ENCODE measurements at places on chromosomes 1 and 21. TPM values are rescaled to one million over a fixed set of nuclear protein-coding genes. Genes with fewer than 3 reads are reported as not detected.

DNA sequence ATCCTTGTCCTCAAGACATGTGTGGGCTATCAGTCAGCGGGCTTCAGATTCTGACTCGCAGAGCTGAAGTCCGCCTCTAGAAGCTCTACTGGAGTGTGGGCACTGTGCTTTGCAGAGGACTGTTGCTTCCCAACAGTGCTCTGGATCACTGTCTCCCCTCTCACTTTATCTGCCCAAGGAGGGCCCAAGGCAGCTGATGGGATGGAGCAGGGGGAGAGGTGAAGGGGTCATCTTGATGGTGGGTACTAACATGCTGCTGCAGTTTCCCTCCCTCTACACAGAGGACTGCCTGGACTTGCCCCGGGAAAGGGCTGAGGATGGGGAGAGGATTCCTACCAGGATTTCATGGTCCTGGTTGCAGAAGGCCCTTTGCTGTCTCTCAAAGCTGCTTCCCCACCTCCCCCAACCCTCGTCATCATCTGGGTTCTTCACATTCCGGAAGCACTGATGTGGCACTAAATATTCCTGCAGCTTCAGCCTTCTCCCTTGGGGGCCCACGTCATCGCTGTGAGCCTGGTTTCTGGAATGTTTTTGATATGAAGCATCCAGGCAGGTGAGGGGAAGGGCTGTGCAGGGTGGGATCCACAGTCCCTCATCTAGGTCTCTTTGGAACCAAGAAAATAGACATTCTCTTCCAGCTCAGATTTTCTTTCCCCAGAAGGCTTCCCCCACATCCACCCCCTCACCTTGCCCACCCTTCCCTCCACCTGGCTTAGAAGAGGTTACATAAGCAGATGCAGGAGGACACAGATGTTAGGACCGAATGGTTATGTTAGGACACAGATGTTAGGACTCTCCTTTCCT lies 23.2 kb downstream of the NUAK2 start:
- DNase-seq = no peak

- DNase-seq = no peak
Observed at GRCh38 chr21:46082963-46083790, 14.7 kb upstream of the COL6A2 start.

- DNase-seq = no peak
Observed at GRCh38 chr1:219325368-219325742, 151.7 kb downstream of the LYPLAL1 start.

GRCh38 chr21:36532769-36533467 lies 53.0 kb upstream of the CLDN14 start:
- DNase-seq = no peak

DNA sequence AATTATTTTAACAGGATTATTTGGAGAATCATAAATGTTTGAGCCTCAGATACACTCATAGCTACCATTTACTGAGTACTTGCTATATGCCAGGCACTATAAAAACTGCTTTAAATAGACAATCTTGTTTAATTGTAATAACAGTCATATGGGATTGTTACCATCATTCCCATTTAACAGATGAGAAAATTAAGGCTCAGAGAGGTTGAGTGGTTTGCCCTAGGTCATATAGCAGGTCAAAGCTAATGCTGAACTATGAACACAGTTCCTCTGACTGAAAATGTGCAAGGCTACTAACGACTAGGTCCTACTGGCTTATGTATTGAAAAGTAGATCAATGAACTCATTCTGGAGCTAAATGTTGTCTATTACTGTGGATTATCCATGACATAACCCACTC lies 63.4 kb downstream of the DDR2 start:
- DNase-seq = no peak

DNA sequence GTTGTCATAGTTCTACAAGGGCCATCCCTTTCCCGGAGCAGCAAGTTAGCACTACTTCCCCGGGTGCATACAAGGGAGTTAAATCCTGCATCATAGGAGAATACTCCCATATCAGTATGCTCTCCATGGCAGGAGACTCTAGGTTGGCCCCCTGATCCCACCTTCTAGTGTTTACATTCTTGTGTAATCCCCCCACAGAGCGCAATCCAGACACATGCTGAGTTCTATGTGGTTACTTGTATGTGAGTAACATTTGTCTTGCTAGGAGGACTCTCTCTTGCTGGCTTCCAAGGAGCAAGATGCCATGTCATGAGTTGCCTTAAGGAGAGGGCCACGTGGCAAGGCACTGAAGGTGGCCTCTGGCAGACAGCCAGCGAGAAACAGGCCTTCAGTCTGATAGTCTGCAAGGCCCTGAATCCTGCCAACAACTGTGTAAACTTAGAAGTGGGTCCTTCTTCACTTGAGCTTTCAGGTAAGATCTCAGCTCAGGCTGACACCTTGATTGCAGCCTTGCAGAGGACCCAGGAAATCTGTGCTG lies 155.3 kb downstream of the CDC7 start:
- no peak for DNase-seq

DNA sequence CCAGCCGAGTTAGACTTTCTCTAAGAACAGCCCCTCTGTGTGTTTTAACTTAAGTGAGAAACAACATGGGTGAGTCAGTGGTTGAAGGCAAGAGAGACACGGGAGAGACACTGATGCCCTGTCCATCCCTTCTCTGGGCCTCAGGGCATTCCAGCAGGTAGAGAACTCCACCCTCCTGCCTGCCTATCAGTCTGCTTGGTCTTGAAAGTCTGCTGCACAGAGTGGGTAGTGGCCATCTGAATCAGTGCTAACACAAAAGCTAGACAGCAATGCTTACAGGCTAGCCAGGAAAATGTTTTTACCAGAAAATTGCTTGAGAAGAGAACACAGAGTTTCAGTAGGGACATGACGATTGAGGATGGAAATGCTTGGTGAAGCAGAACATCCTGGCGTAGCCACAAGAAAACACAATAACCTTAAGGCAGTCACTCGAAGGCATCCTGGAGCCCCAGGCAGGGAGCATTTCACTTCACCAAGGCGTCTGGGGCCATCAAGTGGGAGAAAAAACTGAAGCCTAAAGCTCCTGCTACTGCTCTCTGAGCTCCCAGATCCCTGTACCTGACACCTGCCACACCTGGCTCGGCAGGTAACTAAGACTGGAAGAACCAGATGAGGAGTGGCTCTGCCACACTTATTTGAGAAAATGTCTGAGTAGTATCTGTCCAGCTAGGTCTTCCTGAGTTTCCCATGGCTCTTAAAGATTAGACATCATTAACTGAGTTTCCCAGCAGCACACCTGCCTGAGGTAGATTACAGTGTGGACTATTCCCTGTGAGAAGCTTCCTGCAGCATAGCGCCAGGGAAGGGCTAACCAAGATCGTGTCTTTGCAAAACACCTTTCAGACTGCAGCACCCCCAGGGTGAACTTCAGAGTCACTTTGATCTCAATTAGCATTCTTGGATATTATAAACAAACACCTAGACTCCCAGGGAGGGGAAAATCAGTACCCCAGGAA lies 18.1 kb upstream of the LBR start:
- DNase-seq = peak; percentile 68

- DNase-seq = peak; percentile 44
Observed at GRCh38 chr1:178684542-178685000, 40.5 kb upstream of the RALGPS2 start.

- DNase-seq = no peak
Observed at GRCh38 chr1:226003502-226004170, 4.5 kb upstream of the SDE2 start.

GRCh38 chr1:32406629-32407111 lies 12.4 kb upstream of the BSDC1 start:
- DNase-seq = no peak

- no peak for DNase-seq
Observed at GRCh38 chr21:44603911-44604310, 3.5 kb downstream of the KRTAP10-7 start.

- DNase-seq = no peak
Observed at GRCh38 chr1:62897788-62898187, 113.9 kb downstream of the ATG4C start.

- no peak for DNase-seq
Observed at GRCh38 chr1:10280439-10281350, 70.3 kb downstream of the KIF1B start.

DNA sequence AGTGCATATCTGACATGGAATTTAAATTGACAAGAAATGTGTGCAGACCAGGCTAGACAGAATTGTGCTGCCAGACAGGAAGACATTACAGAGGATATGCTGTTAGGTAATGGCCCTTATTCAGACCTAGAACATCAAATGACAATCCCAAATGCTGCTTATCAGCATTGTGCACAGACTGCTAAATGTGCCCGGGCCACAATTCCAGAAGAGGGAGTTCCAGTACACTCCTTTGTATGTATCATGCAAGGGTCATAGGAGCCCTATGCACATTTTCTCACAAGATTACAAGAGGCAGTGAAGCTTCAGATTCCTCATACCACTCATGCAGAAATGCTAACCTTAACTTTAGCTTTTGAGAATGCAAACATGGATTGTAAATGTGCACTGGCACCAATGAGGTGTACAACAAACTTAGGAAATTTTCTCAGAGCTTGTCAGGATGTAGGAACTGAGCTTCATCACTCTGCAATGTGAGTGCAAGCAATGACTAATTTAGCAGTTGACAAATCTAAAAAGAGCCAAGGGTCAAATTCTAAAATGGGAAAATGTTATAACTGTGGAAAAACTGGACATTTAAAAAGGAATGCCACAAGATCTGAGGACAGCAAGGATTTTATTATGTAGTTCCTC lies 273.5 kb downstream of the COL11A1 start:
- DNase-seq = no peak

DNA sequence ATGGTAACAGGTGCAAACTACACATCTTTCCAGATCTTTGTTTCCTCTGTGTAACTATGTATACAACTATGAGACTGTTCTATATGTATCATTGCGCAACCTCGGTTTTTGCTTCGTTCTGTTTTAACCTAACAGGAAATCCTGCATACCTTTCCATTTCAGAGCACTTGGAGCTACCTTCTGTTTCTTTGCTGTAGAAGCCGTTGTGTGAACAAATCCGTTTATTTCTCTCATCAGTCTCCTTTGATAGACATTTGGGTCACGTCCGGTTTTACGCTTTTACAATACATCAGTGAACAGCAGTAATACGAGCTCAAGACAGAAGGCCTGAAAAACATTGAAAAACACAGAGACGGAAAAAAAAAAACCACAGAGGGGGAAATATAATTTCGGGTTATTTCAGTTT lies 10.5 kb downstream of the ATP5IF1 start:
- DNase-seq = peak; percentile 81

DNA sequence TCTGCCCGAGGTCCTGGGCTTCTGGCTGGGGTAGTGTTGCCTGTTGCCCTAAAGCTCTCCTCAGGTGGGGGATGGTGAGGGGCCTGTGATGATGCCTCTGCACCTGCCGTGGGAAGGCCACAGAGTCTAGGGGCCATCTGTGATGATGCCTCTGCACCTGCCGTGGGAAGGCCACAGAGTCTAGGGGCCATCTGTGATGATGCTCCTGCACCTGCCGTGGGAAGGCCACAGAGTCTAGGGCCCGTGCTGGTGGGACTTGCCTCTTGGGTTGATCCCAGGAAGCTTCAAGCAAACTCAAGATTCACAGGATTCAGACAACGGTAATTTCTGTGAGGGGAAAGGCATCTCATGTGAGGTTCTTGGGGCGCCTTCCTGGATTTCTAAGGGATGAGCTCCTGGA lies 17.3 kb downstream of the SPSB1 start:
- no peak for DNase-seq

DNA sequence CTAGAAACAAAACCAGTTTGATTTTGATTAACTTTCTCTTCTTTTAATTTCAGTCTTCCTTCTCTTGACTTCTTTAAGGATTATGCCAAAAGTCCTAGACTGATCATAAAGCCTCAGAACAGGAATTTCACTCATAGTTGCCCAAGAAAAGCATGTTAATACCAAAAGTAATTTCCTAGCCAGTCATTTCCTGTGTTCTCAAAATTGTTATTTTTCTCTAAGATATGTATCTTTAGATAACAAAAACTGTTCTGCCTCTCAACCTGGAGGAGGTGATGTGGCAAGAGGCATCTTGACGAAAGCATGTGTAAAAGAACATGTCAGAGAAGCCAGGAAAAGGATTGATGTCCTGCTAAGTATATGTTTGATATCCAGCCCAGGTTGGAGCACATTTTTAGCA lies 78.0 kb upstream of the IPO9 start:
- DNase-seq = no peak

DNA sequence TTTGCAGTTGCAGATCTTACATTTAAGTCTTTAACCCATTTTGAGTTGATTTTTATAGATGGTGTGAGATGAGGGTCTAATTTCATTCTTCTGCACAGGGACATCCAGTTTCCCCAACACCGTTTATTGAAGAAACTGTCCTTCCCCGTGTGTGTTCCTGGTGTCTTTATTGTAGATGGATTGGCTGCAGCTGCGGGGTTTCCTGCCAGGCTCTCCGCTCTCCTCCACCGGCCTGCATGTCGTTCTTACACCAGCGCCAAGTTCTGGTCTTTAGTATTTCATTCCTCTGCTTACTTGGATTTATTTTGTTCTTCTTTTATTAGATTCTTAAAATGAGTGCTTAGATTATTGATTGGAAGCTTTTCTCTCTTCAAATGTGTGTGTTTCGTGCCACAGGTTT lies 98.9 kb upstream of the COL6A1 start:
- no peak for DNase-seq

- peak; percentile 16 for DNase-seq
Observed at GRCh38 chr1:12230549-12231275, 882 bp downstream of the VPS13D start.

- DNase-seq = no peak
Observed at GRCh38 chr1:221832151-221832550, 90.3 kb upstream of the DUSP10 start.

DNA sequence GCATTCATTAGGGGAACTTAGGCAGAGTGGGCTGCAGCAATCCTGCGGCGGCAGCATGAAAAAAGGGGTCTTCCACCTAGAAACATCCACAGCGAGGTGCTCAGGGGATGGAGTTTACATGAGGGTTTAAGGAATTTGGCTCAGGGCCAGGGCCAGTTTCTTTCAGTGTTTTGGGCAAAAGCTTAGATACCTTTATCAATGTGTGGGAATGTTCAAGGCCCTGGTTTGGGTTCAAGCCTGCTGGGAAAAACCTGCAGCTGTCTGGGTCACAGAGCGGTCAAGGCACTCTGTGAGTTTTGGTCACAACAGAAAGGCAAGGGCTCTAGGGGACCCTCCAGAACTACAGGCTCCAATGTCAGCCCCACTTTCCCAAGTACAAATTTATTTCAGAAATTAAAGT lies 230.3 kb downstream of the DISC1 start:
- no peak for DNase-seq

DNA sequence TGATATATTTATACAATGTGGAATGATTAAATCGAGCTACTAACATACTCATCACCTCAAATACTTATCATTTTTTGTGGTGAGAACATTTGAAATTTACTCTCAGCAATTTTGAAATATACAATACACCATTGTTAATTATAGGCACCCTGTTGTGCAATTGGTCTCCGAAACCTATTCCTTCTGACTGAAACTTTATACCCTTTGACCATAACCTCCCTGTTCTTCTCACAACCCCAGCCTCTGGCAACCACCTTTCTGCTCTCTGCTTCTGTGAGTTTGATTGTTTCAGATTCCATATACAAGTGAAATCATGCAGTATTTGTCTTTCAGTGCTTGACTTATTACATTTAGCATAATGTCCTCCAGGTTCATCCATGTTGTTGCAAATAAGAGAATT lies 49.5 kb downstream of the SETD4 start:
- DNase-seq = no peak

FCRL5 gene
- total RNA-seq = not detected

THEM5 gene
- total RNA-seq = not detected

RRP15 gene
- total RNA-seq = 3.3 TPM

APCS gene
- total RNA-seq = not detected

KCNJ9 gene
- total RNA-seq = not detected

FBXO2 gene
- total RNA-seq = not detected

CYP2J2 gene
- total RNA-seq = not detected

DNALI1 gene
- 0.23 TPM for total RNA-seq

OVAAL gene
- not detected for total RNA-seq

PADI2 gene
- total RNA-seq = 3.8 TPM

C1orf167 gene
- total RNA-seq = not detected

OR2T11 gene
- not detected for total RNA-seq

AMIGO1 gene
- total RNA-seq = 1.2 TPM

TCHHL1 gene
- total RNA-seq = not detected

Measured in HT-29 (cell line).